ENCODE measurements at places on chromosomes 6 and 20.

GRCh38 chr6:20167601-20168000 lies 44.7 kb downstream of the MBOAT1 start:
- no peak for DNase-seq

DNA sequence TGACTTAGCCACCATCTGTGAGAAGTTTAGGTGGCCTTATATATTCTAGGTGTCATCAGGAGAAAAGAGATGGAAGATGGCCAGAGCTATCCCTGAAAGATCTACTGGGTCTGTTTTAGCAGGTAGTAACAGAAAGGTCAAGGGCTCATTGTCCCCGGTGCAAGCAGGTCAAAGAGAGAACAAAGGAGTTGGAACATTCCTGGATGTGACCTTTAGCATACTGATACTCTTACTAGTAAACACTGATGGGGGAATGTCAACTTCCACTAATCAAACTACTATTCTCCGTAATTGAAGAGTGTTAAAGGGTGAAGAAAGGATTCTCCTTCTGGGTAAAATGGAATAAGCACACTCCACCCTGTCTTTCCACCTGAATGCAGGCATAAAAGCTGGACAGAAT lies 4.0 kb upstream of the MCUR1 start:
- no peak for DNase-seq

- no peak for DNase-seq
Observed at GRCh38 chr6:113813142-113813541, 44.0 kb upstream of the MARCKS start.

DNA sequence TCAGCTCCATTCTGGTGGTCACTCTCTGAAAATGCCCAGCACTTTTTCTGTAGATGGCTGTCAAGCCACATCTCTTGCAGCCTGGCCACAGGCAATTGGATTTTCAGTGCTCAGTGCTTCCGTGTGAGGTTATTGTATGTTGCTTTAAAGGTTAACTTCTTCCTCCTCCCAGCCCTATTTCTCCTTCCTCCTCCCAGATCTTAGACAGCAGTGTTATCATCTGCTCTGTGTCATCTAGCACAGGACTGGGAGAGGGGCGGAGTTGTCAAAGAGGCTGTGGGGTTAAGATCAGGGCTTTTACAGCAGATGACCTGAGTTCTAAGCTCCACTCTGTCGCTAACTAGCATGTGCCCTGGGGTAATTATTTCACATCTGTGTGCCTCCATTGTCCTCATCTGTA lies 129.0 kb downstream of the PHACTR3 start:
- DNase-seq: no peak

DNA sequence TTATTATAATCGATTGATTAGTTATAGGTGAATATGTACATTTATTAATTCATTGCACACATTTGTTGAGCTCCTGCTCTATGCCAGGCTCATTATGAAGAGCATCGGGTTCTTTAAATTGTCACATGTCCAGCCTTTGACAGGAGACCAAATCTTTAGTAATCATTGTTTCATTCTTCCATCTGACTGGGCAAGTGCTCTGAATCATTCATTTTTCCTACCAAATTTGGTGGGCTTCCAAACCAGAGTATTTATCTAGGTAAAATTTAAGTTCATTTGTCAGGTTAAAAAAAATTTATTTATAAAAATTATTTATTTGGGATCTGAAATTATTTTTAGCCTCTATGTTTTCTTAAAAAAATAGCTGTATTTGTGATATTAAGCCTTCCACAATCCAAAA lies 404.9 kb upstream of the MMS22L start:
- no peak for DNase-seq

DNA sequence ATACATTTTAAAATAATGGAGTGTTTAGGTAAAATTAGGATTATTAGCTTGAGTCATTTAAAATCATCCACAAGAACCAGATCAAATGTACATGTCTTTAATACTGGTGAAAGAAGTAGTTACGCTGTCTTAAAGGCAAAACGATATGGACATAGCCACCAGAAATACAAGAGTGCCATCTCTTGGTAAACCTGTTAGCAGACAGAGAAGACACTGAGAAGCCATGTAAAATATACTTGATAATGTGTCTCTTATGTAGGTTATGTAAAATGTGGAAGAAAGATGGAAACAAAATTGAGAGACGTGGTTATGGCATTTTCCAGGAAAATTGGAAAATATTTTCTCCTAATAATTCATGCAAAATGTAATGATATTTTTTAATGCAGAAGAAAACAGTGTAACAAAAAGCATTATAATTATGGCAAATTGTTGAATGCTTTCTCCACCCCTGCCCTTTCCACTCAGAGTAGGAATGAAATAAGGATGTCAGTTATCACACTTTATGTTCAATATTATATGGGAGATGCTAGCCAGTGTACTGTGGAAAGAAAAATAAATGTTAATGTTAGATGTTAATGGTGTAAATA lies 12.2 kb upstream of the SLC17A2 start:
- no peak for DNase-seq

DNA sequence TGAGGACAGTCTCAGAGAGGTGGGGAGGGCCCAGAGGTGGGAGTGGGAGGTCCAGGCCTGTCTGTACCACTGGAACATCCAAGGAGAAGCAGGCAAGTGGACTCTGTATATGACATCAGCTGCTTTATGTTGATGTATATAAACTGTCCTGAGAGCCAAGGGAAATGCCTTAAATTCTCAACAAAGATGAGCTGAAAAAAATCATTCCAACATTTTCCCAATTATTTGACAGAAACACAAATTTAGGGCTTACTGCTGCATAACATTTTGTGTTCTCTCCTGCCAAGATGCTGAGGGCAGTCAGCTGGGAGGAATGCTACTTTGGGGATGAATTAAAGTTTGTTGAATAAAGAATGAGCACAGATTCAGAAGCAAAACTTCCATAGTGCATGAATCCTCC lies 52.8 kb downstream of the FOXC1 start:
- no peak for DNase-seq

GRCh38 chr6:34650823-34651222 lies 45.7 kb downstream of the ILRUN start:
- DNase-seq: no peak

DNA sequence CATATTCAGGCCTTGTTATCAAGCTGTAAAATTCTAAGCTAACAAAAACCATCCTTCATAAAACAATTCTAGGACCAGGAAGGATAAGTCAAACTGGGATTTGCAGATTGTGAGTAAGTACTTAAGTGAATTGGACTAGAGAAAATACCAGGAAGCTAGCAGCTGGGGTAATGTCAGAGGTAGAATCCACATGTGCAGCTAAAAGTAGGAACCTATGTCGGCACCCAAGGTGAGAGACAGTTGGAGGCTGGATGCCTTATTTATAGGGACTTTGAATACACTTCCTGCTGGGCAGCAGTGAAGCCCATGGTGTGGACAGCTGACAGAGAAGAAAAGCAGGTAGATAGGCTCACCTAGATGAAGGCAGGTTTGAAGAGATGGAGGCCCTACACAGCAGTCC lies 127.3 kb downstream of the FLRT3 start:
- no peak for DNase-seq

GRCh38 chr20:6185268-6185667 lies 62.4 kb upstream of the FERMT1 start:
- no peak for DNase-seq

DNA sequence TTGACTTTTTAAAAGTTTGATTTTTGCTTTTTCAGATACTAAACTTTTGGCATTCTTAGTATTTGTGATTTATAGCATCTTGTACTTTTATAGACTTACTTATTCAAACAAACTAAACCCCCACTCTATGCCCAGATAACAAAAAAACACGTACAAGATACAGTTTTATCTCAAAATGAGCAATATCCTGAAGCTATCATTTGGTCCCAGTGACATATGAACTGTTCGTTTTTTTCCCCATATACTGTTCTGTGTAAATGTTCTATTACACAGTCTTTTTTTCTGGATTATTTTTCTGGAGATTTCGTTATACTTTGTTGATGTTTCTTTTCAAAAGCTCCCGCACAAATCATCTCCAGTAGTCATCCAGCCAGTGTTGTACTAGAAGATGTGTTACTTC lies 27.3 kb upstream of the SERINC3 start:
- DNase-seq: no peak

- DNase-seq: no peak
Observed at GRCh38 chr6:36968266-36968977, 13.9 kb downstream of the PI16 start.

DNA sequence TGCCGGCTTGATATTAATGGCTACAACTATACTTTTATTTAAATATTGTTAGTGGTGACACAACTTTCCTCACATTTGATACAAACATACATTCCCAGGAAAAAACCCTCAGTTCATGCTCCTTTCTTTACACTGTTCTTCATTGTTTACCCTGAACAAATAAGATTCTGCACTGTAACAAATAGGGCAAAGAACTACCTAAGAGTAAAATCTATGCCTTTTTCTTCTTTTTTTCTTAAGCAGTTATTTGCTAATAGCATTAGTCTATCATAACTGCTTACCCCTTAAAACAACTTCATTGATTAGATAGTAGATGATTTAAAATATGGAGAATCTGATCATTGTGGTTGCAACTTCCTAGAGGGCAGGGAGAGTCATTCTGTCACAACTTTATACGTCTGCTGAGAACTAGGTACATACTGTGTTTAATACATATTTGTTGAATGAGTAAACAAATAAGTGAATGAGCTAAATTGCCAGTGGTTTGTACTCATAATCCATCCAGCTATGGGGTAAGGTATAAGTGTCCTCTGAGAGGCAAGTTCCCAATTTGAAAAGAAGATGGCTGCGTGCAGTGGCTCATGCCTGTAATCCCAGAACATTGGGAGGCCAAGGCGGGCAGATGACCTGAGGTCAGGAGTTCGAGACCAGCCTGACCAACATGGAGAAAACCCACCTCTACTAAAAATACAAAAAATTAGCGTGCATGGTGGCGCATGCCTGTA lies 161.0 kb downstream of the CDK19 start:
- no peak for DNase-seq

GRCh38 chr20:25233016-25233772 lies 14.7 kb upstream of the PYGB start:
- DNase-seq: no peak
